Activated gamma-delta T cell treated with Interleukin-2 at 50 U/mL for 16 hours (primary cell): ENCODE measurements at places on chromosomes 7 and 10.

DNA sequence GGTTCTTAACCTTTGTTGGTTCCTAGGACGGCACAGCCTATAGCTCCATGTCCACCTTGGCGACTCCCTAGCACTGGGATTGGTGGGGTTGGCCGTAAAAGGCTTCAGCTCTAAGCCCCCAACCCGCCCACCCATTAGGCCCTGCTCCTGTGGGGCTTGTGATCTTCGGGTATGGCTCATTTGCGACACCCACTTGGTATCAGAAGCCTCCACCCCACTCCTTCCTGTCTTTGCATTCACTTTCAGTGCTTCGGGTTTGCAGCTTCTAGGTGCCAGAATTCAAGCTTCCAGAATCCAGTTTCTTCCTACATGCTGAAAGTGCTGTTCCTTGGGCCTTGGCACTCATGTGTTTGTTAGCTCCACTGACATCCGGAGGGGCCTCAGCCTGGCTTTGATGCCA lies 39.5 kb downstream of the HABP2 start:
- no peak for DNase-seq

- DNase-seq: no peak
These were observed 125.1 kb downstream of the CDK14 start for GRCh38 chr7:90720984-90721760.

GRCh38 chr7:140571538-140572122 lies 69.0 kb downstream of the DENND2A start:
- DNase-seq: no peak

DNA sequence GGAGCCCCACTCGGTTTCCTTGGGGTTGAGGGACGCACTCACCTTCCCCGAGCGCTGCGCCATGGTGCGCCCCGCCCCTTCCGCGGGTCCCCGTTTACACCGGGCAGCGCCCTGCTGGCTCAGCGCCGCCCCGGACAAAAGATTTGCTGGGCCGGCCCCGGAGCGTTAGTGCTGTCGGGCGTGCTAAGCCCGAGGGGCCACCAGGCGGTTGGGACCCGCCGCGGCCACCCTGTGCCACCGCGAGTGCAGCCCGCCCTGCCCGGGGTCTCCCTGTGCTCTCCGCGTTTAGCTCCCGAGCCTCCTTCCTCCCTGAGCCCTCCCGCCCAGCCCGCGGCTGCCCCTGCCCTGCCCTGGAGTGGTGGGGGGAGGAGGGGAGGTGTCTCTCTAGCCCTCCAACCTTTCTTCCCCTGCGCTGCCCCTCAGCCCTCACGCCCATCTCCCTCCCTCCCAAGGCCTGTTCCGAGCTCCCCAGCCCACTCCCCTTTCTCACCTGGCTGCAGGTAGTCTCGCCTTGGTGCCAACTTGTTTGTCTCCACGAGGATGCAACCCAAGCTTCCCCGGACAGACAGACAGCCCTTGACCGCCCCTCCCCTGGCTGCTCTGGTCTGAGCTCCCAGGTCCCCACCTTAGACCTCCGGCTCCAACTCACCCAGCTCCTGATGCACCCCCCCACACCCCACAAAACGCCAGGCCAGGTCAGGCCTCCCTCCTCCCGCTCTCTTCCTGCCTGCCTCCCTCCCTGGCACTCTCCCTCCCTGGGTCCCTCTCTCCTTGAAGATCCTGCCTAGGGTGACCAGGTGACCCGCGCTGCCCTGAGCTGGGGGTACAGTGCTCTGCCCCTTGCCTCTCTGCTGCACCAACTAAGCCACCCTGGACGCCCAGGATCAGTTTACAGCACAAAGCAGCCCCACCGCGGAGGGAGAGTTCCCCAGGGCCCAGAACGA lies at the start of gene CRYGN:
TSS of gene CRYGN (minus strand) at position 287 of the 944 bp plus-strand sequence. CDS start at position 63, 224 bp downstream.
- DNase-seq: peak; percentile 24

- peak; percentile 14 for DNase-seq
These were observed at the start of gene MAGI2 for GRCh38 chr7:79453558-79454360. MAGI2 (minus strand) TSS chr7:79453667; CDS start chr7:79453320, 347 bp downstream.

DNA sequence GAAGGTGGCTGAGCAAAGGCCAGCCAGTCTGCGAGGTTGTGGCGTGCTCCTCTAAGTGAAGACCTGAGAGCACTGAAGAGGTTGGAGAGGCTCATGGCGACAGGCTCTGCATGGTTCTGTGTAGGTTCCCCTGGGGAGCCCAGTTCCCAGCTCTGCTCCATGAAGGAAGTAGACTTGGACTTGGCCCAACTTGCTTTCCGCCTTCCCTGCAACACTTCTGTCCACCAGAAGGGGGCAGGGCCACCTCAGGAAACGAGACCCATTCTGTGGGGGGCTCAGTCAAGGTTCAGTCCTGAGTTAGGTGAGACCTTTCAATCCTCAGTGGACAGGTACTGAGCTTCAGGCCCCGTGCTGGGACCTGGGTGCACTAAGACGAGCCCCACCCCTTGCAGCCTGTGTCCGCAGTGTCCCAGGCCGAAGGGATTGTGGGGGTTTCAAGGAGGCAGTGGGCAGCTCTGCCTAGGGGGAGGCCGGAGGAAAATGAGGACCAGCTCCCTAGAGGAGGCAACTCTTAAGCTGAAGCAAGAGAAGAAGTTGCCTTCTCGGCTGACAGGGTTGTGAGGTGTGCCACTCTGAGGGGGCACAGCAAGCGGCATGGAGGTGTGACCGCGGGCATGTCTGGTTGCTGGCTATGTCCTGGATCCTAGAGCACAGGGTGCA lies 15.0 kb upstream of the PCBD1 start:
- DNase-seq: peak; percentile 20

DNA sequence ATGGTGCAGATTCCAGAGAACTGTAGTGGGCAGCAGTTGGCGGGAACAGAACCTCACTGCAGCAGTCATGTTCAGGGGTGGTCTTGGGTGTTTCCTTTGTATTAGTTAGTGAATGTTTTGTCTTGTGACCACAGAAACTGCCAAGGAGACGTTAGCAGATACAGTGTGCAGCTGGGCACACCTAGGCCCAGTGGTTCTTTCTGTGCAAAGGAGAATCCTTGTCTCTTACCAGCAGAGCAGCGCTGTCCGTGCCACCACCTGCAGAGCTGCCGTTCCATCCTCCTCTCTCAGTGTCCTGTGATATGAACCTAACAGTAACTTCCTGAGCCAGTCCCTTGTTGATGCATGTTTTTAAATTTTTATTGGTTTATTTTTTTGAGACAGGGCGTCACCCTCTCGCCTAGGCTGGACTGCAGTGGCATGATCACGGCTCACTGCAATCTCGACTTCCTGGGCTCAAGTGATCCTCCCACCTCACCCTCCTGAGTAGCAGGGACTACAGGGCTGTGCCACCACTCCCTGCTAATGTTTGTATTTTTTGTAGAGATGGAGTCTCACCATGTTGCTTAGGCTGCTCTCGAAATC lies 60.6 kb downstream of the WDR37 start:
- no peak for DNase-seq

- DNase-seq: no peak
These were observed 90.0 kb downstream of the GSAP start for GRCh38 chr7:77326131-77326530.

DNA sequence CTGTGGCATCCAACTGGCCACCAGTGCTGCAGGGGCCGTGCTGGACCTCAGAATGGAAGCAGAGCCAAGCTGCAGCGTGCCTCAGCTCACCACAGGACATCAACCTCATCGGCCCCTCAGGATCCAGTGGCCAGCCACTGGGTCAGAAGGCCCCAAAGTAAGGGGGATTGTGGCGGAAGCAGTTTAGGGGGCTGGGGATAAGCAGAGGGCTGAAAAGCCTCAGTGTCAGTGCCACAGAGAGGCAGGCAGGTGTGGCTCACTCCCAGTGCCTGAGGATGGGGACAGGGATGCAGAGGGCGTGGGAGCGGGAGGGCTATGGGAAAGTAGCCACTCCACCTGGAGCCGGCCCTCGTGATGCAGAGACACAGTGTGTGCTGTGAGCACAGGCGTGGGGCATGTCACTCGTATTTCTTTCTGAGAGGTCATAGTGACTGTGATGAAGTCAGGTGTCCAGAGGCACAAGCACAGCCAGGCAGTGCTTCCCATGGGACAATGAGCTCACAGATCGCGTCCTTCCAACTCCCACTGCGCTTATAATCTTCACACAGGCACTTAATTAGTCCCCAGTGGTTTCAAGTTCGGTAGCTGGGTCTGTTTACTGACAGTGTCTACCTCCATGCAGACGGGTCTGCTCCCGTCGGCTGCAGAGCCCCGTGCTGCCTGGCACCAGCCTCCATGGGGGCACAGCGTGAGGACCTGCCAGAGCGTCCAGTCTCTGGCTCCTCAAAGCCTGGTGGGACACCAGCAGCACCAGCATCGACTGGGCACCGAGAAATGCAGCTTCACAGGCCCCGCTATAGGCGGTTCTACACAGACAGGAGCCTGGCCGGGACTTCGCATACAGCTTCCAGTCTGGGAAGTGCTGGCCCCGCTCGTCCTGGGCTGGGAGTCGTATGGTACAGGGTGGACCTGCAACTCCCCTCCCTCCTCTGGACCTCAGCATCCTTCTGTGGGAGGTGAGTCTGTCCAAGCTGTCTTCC lies 42.9 kb upstream of the CNPY1 start:
- no peak for DNase-seq

GRCh38 chr10:84499846-84500245 lies 171.5 kb downstream of the CCSER2 start:
- no peak for DNase-seq

- DNase-seq: no peak
These were observed 45.0 kb downstream of the CDK1 start for GRCh38 chr10:60823324-60823723.

DNA sequence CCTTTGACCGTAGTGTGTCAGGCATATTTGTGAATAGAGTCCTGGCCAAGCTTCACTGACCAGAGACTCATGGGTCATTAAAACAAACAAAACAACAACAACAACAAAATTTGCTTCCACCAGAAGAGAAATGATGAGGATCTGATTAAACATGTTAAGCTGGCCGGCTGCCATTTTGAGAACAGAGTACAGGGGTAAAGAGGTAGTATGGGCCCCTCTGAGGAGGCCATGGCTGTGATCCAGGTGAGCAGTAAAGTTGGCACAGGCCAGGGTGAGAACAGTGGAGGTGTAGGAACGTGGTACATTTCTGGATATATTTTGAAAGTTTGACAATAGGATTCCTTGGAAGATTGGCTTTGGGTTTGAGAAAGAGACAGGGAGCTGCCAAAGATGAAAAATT lies 252.5 kb downstream of the TWIST1 start:
- DNase-seq: no peak

DNA sequence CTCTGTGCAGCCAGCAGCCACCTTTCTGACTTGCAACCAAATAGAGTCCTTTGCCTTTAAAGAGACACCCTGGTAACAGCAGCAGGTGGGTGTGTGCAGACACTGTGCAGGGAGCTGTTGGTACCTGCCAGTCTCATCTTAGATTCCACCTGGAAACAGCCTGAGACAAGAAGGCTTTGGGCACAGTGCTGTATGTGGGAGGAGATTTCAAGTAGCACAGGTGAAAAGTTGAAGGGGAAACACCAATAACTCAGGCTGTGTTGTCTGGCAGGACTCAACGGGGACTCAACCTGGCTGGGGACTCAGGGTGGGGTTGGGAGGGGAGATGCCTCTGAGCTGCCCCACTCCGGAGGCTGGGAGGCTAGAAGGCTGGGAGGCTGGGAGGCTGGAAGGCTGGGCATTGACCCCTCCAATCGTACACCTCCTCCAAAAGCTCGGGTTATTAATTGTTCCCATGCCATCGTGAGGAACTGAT lies 6.7 kb downstream of the CPXM2 start:
- no peak for DNase-seq

GRCh38 chr7:150411606-150412005 lies 32.5 kb downstream of the ZNF775 start:
- no peak for DNase-seq

DNA sequence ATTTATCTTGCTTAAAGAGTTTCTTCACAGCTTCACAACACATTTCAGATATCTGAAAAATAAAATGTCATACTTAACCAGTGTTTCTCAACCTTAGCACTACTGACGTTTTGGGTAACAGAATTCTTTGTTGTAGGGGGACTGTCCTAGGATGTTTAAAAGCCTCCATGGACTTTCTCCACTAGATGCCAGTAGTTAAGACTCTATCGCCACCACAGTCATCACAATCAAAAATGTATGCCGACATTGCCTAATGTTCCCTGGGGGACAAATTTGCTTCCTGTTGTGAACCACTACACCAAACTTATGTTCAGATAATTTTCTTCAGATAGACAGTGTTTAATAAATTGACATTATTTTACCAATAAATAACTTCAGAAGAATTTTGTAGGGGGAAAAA lies 13.4 kb downstream of the NOC3L start:
- DNase-seq: no peak

DNA sequence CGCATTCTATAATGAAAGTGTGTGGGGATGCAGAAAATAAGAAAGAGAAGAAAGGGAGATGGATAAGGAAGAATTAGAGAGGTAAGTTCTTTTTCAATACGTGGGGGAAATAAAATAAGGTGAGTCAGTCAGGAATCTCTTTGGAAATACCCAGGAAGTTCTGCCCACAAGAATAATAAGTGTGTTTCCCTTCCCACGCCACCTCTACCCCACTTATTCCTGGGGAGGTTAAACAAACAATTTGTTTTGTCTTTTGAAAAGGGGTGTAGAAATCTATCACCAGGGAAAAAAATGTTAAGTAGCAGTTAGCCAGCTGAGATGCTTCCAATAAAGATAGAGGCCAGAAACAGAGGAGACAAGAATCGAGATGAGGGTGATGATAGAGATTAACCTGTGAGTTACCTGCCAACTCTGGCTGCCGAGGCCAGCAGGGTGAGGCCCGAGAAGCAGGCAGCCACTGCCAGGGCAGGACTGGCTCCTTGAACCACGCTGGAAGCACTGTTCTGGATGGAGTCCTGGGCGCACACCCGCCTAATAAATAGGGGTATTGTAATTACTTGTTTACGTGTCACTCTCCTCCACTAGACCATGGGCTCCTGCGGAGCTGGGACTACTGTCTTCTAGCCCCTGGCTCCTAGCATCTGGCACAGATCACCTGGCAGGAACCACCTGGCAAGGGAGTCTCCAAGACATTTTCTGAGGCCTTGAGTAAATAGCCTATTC lies 191.3 kb downstream of the FGFR2 start:
- DNase-seq: no peak

DNA sequence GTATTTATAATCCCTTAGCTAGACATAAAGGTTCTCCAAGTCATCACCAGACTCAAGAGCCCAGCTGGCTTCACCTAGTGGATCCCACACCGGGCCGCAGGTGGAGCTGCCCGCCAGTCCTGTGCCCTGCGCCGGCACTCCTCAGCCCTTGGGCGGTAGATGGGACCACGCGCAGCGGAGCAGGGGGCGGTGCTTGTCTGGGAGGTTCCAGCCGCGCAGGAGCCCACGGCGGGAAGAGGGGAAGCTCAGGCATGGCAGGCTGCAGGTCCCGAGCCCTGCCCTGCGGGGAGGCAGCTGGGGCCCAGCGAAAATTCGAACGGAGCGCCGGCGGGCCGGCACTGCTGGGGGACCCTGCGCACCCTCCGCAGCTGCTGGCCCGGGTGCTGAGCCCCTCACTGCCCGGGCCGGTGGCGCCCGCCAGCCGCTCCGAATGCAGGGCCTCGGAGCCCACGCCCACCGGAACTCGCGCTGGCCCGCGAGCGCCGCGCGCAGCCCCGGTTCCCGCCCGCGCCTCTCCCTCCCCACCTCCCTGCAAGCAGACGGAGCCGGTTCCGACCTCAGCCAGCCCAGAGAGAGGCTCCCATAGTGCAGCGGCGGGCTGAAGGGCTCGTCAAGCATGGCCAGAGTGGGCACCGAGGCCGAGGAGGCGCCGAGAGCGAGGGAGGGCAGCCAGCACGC lies 675.6 kb downstream of the REEP3 start:
- DNase-seq: no peak
